Stimulated activated naive B cell treated with anti-CD40 and anti-IgM and Interleukin-4, amounts not matched to agents 10 μg/mL and 1 μg/mL and 100 μg/mL, for 72 hours (primary cell): ENCODE measurements at places on chromosomes 2 and 18.

DNA sequence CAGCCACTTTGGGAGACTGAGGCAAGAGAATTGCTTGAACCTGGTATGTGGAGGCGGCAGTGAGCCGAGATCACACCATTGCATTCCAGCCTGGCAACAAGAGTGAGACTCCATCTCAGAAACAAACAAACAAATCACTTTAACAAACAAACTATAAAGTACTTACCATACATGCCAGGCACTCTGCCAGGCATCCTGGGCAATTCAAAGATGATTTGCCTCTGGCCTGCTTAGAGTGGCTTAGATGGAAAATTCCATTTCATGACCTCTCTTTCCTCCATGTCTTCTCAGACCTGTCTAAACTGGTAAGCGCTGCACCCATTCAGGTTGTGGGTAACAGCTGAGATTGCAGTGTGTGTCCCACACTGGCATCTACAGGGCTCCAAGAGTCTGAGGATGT, 273.2 kb downstream of the BCL2 start:
- no peak for DNase-seq

DNA sequence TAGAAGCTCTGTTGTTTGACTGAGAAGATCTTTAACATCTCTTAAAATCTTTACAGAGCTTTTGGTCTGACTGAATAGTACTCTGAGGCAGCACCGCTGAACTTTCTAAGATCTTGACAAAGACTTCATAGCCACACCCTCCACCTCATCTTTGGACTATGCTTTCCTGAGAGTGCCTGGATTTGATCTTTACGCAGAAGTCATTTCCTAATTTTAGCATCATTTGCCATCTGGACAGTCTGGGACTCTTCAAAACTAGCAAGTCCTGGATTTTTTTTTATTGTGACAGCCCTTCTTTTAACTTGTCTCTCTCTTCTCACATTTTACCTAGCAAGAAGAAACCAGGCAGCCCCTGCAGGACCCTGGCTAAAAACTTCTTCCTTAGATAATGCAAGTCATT, 188.8 kb downstream of the CTIF start:
- DNase-seq: no peak

DNA sequence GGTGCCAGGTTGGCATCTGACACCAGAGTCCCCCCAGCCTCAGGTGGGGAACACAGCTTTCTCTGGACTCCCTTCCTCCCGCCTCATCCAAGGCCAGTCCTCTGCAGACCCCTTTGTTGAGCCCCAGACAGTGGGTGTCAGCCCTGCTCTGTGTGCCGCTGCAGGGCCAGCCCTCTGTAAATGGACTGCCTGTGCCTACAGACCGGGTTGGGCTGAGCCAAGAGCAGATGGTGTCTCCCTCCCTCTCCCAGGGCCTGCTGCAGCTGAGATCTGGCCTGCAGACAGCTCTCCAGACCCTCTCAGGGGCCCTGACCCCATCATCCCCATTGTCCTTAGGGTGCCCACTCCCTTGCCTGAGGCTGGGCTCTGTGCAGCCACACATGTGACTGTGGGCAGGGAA, 160.8 kb downstream of the KLHL29 start:
- no peak for DNase-seq

- DNase-seq: no peak
These were observed 132.6 kb downstream of the AFF3 start for GRCh38 chr2:100009743-100010142.

- no peak for DNase-seq
These were observed 21.4 kb downstream of the DIPK1C start for GRCh38 chr18:74435740-74436139.

- no peak for DNase-seq
These were observed 2.2 kb downstream of the RELCH start for GRCh38 chr18:62189208-62189607.

GRCh38 chr2:23594460-23594825, 209.5 kb downstream of the KLHL29 start:
- no peak for DNase-seq
